ENCODE measurements at places on chromosomes 2 and 18. TPM values are rescaled to one million over a fixed set of nuclear protein-coding genes. Genes with fewer than 3 reads are reported as not detected.

Gene GALNT14
- 1.6 TPM for polyA plus RNA-seq

Gene GAD1
- polyA plus RNA-seq, result 0.20 TPM

Gene NEB
- polyA plus RNA-seq, result 0.05 TPM

Gene CNTNAP5
- polyA plus RNA-seq, result 0.02 TPM

Gene TSGA10
- 1.8 TPM for polyA plus RNA-seq

Gene RAMP1
- polyA plus RNA-seq, result 21.2 TPM

Gene MBD1
- polyA plus RNA-seq, result 72.3 TPM

Gene SPC25
- polyA plus RNA-seq, result 4.8 TPM

Gene ZEB2
- polyA plus RNA-seq, result 20.5 TPM

Gene NEU2
- not detected for polyA plus RNA-seq

Gene TCF7L1
- 3.7 TPM for polyA plus RNA-seq

Gene ANKRD44
- polyA plus RNA-seq, result 12.5 TPM

Gene ITGB6
- 0.13 TPM for polyA plus RNA-seq

Gene RAB17
- 0.10 TPM for polyA plus RNA-seq

Gene POTEI
- not detected for polyA plus RNA-seq

Gene HYCC2
- 1.2 TPM for polyA plus RNA-seq

Data from SK-N-SH (cell line).